ENCODE measurements at places on chromosomes 4 and X.

- peak; percentile 25 for DNase-seq
These were observed 343 bp downstream of the DACH2 start for GRCh38 chrX:86148594-86148993.

- peak; percentile 4 for DNase-seq
These were observed 586 bp downstream of the HERC5 start for GRCh38 chr4:88457307-88458103.

DNA sequence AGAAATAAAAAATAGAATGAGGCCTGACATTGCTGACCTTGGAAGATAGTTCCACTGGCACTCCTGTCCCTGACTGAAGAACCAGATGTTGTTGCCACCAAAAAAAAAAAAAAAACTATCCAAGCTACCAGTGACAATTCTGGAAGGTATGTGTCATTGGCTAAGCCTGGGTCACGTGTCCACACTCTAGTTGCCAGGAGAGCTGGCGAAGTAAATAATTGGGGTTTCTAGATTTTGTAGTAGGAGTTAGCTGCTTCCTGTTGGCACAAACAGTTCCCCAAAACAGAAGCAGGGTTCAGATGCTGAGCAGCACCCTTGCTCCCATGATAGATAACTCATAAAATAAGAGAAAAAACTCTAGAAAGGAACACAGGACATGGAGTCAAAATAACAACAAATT lies 20.5 kb downstream of the MND1 start:
- DNase-seq = no peak

DNA sequence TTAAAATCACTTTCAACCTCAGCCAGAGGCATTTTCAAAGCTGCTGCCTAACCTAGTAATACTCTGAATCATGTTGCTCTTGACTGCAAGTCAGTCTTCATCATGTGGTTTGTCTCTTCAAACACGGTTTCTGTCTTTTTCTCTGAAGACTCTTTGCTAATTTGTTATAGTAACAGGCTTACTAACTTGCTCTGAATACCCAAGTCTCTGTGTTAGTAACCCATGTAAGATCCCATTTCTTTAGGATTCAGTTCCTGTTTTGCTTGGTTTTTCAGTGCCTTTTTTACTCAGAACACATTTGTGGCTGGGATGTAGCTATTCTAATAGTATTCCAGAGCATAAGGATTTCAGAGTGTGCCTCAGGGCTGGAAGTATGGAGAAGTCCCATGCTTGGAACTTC lies 1450.6 kb upstream of the IGFBP7 start:
- DNase-seq = no peak

DNA sequence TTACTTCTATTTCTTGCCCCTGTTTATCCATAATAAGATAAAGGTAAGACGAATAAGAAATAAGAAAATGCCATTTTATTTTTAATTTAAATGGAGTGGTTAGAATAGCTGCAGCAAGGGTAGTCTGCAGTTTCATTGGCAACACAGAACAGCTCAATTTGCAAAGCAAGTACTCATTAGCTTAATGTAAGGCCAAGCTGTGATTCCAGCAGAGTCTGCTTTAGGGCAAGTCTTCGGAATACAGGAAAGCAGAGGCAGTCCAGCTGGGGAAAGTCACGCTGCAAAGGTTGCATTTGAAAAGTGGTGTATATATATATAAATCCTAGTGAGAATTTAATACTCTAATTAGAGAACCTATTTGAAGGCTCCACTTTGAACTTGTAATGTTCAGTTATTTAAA lies 59.0 kb downstream of the ANXA10 start:
- peak; percentile 2 for DNase-seq

GRCh38 chr4:90226734-90227133 lies 99.5 kb downstream of the CCSER1 start:
- DNase-seq = no peak

GRCh38 chrX:55908661-55909212 lies 191.2 kb downstream of the RRAGB start:
- DNase-seq = no peak

DNA sequence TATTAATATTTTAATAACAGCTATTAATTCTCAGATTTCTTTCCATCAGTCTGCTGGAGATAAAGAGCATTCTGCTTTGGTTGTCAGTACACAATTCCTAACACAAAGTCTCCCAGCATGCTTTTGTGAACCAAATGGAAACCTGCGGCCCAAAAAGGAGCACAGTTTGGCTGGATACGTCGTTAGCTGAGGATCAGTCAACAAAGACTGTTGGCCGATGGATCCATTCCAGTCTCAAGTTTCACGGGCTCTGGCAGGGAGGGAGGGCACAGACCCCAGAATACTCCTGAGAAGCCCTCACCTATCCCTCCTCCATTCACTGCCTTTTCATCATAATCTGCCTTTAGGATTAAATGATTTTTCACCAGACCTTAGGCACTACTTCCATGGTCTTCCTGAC lies 26.3 kb upstream of the PRSS48 start:
- DNase-seq = no peak

GRCh38 chrX:151962034-151962433 lies 12.4 kb downstream of the GABRE start:
- no peak for DNase-seq

DNA sequence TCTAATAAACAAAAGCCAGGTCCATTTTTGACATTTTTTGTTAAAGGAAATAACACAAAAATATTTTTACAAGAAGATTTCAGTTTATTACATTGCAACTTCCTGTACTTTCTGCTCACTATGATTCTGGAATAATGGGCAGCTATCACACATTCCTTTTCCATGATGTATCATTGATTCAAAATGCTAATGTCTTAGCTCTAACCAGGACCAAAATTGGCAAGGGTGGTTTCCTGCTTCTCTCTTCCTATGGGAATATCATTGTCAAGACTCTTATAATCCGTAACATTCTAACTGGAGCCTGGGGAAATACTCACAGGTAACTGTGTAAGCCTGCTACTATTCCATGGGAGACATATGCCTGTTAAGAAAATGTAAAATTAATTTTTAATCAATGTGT lies 218.6 kb downstream of the DCAF12L2 start:
- DNase-seq = no peak

DNA sequence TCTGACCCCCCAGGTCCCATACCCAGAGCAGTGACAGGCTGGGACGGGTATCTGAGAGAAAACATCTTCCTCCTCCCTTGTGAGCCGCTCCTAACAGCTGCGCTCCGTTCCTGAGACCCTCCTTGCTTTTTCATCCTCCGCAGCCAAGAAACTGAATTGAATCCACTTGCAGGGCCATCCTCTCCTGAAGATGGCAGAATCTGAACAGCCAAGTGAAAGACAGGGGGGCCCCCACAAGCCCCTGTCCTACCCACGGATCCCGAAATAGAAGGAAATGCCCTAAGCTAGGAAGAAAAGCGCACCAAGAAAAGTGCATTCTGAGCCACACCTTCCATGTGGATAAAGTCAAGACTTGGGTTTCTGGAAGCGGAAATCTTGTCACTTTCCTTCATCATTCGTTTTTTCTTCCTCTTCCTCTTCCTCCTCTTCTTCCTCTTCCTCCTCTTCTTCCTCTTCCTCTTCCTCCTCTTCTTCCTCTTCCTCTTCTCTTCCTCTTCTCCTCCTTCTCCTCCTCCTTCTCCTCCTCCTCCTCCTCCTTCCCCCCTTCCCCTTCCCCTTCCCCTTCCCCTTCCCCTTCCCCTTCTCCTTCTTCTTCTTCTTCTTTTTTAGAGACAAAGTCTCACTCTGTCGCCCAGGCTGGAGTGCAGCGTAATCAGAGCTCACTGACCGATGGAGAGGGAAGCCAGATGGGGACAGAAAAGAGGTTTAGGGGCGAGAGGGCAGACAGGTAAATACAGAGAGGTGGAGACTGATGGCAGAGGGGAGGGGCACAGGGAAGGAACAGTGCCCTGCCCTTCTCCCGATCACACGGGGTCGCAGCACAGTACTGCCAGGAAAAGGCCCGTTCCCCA lies 86.0 kb upstream of the WWC2 start:
- no peak for DNase-seq

DNA sequence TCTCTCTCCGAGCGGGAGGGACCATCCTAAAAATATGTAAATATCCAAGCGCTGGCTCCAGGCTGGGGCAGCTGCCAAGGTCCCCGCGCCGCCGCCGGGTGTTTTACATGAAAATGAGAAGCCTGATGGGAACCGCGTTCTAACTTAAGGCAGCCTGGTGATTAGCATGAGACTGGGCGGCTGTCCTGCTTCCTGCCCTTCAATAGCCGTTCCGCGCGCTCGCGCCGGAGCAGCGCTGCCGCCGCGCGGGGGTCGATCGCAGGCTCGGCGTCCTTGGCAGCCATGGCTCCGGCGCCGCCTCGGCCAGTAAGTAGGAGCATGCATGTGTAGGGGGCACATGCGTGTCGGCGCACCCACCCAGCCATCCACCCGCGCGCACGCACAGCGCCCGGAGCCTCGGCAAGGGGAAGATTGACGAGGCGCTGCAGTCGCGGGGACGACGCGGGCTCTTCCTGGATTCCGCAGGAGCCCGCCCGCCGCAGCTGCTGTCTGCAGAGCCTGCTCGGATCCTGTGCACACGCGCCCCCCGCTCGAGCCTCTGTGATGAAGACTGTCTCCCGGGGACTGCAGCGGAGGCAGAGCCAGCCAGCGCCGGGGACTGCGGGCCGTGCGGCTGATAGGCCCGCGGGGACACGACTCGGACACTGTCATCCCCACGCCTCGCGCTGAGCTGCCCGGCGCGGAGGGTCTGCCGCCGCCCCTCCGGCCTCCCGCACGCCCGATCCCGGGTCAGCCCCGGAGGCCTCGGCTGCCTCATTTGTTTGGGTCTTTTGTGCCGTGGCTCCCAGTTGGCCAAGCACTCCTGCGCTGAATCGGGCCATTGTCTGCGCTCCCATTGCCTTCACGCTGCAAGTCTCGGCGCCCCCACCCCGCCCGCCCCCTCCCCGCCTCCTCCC lies 734 bp downstream of the STOX2 start:
- DNase-seq = peak; percentile 46

- no peak for DNase-seq
These were observed 4.8 kb downstream of the ADD1 start for GRCh38 chr4:2848449-2848848.

DNA sequence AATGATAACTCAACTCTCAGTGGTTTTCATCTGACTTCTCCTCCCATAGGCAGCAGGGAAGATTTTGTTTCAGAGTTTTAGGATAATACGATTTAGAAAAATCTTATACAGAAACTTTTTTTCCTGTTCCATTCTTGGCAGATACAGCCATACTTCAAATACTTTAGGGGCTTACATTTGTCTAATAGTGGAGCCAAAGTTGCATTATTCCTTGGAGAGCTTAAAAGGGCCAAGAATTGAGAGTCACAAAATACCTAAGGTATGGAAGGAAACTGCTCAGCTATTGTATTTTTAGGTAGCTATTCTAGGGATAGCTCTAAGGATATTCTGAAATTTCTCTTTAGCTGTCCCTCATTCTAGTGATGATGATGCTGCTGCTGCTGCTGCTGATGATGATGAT lies 132.9 kb upstream of the PTCHD1 start:
- DNase-seq = no peak

GRCh38 chr4:112593438-112594133 lies 43.1 kb downstream of the ZGRF1 start:
- no peak for DNase-seq

DNA sequence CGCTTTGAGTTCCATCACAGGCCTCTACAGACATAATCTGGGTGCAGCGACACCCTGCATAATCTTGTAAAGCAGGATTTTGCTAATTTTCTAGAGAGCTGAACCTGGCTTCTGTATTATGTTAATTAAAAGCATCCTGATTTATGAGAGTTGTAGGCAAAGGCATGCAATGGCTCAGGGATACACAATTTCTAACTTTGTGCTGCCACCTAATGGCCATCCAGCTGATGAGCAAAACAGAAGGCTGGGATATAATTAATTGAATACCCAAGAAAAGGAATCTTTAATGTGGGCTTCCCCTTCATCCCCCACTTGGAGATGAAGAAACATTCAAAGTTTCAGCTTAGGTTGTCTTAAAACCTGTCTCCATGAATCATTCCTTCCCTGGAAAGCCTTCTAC lies 78.1 kb downstream of the BMP15 start:
- peak; percentile 24 for DNase-seq

DNA sequence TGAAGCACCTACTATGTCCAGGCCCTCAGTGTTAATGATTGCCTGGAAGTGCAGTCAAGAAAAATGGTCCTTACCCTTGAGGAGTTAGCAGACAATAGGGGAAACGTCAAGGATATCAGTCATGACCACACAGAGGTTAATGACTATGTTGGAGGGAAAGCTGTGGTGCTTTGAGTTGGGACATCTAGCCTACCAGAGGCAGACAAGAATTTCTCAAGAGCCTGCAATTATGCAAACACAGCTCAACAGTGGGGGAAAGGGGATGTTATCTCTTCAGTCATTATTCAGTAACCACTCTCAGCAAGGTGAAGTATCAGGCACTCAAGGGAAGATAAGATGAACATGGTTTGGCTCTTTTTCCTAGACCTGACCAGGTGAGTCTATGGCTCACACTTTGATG lies 7.0 kb upstream of the FGFBP1 start:
- DNase-seq = no peak

GRCh38 chr4:150457802-150458201 lies 124.1 kb upstream of the MAB21L2 start:
- no peak for DNase-seq

DNA sequence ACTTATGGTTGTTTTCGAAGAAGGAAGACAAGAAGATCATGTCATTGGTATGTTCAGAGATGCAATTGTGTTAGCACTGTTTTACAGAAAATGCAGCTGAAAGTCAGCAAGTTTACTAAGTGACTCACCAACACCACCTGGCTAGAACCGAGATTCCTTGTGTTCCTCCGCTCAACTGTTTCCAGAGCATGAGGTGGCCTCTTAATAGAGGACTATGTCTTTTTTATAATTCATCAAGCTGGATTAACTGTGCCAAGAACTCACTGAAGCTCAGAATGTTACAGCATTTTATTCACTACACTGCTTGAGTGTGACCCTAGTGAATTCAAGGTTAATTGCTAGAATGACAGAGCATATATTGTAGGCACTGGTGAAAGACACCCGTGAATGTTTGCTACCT lies 1573.5 kb upstream of the TENM3 start:
- DNase-seq = no peak

- DNase-seq = no peak
These were observed 16.4 kb downstream of the SH2D1A start for GRCh38 chrX:124362761-124363160.

DNA sequence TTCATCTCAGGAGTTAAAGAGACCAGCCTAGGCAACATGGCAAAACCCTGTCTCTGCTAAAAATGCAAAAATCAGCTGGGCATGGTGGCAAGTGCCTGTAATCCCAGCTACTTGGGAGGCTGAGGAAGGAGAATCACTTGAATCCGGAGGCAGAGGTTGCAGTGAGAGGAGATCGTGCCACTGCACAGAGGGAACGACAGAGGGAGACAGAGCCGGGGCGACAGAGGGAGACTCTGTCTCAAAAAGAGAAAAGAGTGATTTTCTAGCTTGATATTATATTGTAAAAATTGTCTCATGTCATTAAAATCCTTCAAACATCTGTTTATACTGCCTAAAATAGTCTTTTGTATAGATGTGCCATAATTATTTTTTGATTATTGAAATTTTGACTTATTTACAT lies 225.4 kb upstream of the AGA start:
- no peak for DNase-seq

DNA sequence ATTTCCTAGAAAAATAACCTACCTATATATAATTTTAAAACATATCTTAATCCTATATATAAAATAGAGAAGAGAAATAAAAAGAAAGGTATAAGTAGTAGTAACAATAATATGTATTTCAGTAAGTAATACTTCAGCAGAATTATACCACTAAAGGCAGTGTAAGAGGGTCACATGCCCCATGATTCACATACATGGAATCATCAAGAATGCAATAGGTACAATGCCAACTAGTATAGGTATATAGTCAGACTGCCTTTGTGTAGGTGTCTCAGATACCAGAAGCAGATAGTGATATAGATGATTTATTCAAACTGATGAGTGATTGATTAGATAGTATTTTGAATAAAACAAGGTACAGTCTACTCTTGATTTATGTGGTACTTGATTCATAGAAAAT lies 9.4 kb downstream of the AIMP1 start:
- DNase-seq = no peak
